ENCODE measurements at places on chromosomes 6 and 20.
A peak's percentile ranks its signal among the peaks of the same experiment; 100 is the strongest.

- no peak for DNase-seq
Measured at GRCh38 chr6:108637963-108638362, 77.2 kb downstream of the FOXO3 start.

DNA sequence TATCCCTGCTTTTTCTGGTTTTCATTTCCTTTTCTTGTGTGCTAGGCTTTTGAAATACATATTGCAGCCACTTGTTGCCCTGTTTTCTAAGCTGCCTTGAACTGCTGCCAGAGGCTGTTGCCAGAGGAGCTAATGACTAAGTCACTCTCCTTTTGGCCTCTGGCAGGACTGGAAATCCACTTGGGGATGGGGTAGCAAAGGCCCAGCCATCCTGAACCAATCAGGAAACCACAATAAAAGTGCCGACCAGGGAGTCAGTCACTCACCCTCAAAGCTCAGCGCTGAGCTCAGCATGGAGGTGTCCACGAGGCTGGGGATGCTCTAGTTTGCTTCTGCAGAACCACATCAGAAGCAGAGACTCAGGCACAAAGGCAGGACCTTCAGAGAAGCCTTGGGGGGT lies 813.0 kb downstream of the DHX35 start:
- DNase-seq: peak; percentile 78

GRCh38 chr20:10670501-10671220 lies 3.1 kb downstream of the JAG1 start:
- no peak for DNase-seq

- DNase-seq: no peak
Measured at GRCh38 chr6:142914369-142914768, 30.6 kb downstream of the HIVEP2 start.

GRCh38 chr6:32196682-32197616 lies 4.5 kb upstream of the GPSM3 start:
- DNase-seq: no peak

GRCh38 chr20:38162878-38163875 lies 1.9 kb downstream of the TGM2 start:
- no peak for DNase-seq

Data from NCI-H2029 treated with DMSO at 0.1 percent for 48 hours (cell line).